ENCODE measurements at places on chromosomes 5 and 9. TPM values are rescaled to one million over a fixed set of nuclear protein-coding genes. Genes with fewer than 3 reads are reported as not detected.

Gene PCAT7
- 3.2 TPM for total RNA-seq

Gene FAM151B
- 2.3 TPM for total RNA-seq

- DNase-seq: peak; percentile 47
These were observed 22.9 kb upstream of the TEX10 start for GRCh38 chr9:100375658-100376057.

DNA sequence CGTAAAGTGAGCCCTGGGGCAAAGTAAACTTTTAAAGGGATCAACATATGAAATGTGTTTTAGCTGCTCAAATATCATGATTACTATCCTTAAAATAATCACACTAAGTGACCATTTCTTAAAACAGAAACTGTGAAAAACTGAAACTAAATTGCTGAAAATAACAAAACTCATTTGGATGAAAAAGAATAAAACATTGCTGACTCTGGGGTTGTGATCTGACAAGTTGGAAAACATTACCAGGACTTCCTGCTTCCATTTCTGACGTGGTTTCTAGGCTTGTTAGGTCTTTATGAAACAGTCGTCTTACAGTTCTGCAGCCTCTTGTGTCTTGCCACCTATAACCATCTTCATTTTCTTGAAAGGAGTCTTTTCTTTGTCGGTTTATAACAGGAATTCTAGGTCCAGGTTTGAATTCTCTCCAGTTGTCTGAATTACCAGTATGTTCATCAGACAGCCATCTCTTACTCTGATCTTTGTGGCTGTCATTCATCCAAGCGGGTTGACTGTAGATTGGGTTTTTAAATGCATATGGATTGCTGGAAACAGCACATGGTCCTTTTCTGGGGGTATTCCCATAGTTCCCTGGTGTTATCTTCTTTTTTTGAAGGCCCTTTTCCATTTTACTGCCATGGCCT, 1.7 kb downstream of the TUT7 start:
- no peak for DNase-seq

- no peak for DNase-seq
These were observed 46.8 kb upstream of the CD180 start for GRCh38 chr5:67243349-67243748.

DNA sequence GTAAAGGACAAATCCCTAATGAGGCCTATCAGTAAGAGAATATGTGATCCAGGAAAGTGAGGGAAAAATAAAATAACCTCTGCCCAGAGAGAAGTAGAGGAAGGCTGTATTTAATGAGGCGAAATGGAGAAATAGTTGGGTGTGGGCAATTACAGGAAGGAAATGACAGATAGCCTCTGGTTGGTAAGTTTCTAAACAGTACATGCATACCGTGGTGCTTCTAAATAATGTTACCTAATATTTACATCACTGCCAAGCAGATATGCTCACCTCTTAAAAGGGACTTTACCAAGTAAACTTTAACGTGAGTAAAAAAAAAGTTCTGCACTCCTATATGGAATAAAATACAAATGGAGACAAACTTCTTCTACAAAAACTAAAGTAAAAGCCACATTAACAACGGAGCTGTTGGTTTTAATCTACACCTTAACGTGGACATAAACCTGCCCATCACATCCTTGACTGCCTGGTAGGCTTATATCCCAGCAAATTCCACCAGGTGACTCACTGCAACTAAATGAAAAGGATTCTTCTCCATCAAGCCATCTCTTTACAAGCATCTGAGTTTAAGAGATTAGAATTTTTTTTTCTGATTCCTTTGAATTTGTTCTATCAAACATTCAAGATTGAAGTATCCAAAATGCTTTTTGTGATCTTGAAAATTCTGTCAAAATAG, 12.4 kb downstream of the NFIL3 start:
- DNase-seq: no peak

- DNase-seq: peak; percentile 67
These were observed 16.3 kb upstream of the PPP2CA start for GRCh38 chr5:134242146-134242545.

GRCh38 chr9:112599732-112600131, 113.1 kb downstream of the KIAA1958 start:
- DNase-seq: no peak

DNA sequence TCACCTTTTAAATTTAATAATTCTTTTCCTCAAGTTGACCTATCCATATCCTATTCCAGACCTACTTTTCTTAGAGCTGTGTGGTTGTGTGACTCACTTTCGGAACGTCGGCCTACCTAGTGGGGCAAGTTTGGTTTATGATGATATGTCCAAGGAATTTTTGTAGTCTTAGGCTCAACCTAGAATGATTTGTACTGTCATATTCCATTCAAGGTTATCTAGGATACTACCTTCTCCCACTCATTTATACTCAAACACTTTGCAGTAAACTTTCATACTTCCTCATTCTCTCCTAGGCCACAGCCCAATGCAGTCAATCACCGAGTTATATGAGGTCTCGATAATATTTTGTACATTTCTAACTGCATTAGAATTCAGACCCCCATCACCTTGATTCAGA, 61.9 kb downstream of the PIK3R1 start:
- no peak for DNase-seq

GRCh38 chr9:124003636-124004349, 7.8 kb upstream of the LHX2 start:
- no peak for DNase-seq

GRCh38 chr5:175728885-175729828, 71.3 kb downstream of the HRH2 start:
- DNase-seq: no peak

DNA sequence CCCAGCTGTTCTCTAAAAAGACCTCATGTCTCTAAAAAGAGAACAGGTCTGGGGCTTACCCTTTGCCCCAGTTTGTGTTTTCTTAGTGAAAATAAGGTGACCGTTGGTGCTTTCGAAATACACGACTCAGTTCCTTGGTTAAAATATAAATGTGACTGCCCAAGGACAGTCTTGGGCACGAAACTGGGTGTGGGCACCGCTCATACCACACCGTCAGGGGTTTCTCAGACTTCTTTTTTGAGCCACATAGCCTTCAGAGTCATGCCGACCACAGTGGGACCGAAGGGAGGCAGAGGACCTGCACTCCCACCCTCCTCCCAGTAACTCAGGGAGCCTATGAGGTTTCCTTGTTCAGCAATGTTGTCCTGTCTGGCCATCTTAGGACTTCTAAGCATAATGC, 6.5 kb downstream of the SNX18 start:
- no peak for DNase-seq
